AML-193 (cell line): ENCODE measurements at places on chromosomes 12 and 14.

- no peak for DNase-seq
These were observed 486.2 kb downstream of the MED13L start for GRCh38 chr12:115791331-115791730.

DNA sequence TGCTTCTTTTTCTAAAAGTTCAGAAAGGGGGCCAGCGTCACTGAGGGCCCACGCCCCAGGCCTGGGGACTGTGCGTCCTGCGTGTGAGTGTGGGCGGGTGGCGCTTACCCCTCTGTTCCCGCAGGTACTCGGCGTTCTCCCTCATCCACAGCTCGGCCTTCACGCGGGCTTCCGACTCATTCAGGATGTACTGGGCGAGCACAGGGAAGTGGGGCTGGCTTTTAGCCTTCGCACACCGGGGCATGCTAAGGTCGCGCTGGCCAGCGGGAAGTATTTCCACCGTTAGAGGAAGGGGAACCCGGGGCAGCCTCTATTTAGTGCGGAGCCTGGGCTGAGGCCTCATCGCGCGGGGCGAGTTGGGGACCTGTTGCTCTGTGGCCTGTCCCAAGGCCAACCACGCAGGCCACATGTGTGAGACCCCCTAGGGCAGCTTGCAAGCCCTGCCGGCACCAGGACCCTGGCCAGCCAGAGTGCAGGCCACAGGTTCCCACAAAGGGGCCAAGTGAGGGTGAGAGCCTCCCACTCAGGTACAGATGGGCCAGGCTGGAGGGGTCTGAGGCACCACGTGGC, 29.2 kb upstream of the BTBD6 start:
- no peak for DNase-seq

- no peak for DNase-seq
These were observed 17.3 kb downstream of the GPR68 start for GRCh38 chr14:91227183-91227628.

GRCh38 chr14:91654836-91655235, 77.0 kb downstream of the CATSPERB start:
- DNase-seq, result no peak

DNA sequence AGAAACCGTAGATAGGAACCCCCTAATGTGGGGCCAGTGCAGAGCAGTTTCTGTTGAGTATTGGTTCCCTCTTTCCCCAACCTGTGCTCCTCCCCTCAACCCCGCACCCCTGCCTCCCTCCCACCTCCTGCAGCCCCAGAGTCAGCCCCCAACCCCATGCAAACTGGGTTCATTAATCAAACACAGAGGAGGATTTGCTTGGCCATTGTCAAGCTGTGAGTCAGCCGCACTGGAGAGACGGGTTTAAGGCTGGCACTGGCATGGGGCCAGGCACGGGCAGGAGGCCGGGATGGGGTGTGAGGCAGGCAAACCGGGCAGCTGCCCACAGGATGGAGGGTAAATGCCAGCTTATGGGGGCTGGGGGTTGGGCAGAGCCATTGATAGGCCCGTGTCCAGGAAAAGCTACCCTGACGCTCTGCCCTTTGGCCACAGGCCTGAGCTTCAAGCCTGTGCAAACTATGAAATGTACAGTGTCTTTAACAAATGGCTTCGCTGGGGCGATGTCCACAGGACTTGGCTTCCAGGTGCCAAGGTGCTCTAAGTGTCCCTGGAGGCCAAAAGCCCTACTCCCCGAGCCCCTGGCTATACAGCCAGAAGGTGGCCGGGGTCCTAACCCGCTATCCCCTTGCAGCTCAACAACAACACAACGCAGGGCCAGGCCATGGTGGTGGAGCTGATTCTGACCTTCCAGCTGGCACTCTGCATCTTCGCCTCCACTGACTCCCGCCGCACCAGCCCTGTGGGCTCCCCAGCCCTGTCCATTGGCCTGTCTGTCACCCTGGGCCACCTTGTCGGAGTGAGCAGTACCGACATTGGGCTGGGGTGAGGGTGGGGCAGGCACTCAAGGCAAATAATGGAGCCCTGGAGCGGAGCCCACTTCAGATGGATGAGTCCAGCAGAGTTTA, 1.4 kb downstream of the AQP5 start:
- no peak for DNase-seq

GRCh38 chr12:105227879-105228278, 8.1 kb downstream of the APPL2 start:
- DNase-seq, result no peak

DNA sequence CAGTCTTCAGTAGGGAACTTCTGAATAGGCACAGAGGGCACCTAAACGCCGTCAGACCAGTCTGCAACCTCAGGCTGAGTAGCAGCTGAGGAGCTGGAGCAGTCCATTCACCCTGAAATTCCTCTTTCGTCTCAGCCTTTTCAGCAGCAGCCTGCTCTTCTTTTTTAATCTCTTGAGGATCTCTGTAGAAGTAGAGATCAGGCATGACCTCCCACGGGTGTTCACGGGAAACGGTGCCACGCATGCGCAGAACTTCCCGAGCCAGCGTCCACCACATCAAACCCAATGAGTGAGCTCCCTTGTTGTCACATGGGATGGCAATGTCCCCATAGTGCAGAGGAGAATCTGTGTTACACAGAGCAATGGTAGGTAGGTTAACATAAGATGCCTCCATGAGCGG, 11.1 kb upstream of the MARK3 start:
- DNase-seq, result no peak
